ENCODE measurements at places on chromosomes 13 and 19.

GRCh38 chr13:110520431-110521295 lies 40.9 kb downstream of the RAB20 start:
- no peak for DNase-seq

- no peak for DNase-seq
These were observed 422.3 kb downstream of the SPRY2 start for GRCh38 chr13:79918620-79919019.

DNA sequence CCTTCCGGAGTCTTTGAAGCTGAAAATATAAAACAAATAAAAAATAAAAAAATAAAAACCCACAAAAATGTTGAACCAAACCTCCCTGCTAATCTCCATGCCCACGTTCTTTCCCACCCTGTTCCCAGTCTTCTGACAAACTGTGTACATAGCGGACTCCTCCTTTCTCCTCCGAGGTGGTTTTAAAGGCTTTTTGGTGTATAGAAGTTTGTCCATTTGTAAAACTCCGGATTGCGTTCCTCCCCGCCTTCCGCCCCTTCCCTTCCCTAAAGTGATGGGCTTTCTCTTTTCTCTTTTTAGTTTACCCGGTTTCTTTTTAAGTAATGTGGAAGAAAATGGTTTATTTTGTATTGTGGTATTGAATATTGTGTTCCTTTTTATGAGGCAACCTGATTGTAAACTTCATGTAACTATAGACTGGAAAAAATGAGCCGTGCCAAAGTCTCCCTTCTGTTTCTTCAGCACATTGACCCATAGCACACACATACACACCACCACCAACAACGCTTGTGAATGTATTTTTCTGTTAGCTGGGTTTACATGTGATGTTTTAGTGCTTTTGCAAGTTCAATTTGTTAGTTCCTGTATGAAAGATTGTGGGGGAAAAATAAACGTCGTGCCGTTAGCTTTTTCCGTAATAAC lies 4.4 kb downstream of the ZIC2 start:
- DNase-seq, result no peak

DNA sequence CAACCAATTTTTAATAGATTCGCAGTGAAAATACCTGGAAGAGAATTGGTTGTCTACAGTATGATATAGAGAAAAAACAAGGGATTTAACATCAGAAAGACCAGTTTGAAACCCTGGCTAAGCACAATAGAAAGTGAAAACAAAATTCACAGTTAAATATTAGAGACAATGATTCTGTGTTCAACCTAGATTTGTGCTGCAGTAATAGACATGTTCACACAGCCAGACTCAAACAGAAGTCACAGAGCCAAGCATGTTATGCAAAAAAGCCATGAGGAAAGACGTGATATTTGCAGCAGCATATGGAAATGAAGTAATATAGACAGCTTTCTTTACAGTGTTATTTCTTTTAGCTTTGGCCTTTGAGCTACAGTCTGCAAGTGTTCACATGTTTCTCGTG lies 48.1 kb downstream of the SCEL start:
- DNase-seq, result no peak

DNA sequence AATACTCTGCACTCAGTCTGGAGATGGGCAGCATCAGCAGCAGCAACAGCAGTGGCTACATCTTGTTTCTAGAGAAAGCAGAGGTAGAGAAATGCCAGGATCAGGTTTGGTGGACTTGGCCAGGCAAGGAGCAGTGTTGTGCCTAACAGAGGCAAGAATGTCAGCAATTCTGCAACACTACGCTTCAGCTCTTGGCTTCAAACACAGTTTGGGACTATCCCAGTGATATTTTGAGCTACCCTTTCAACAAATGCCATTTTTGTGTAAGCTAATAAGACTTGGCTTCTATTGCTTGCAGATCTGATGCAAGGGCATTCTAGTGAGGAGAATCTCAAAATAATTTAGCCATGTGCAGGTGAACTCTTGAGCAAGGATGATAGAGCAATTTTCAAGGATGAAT lies 271.3 kb downstream of the PCDH20 start:
- no peak for DNase-seq

DNA sequence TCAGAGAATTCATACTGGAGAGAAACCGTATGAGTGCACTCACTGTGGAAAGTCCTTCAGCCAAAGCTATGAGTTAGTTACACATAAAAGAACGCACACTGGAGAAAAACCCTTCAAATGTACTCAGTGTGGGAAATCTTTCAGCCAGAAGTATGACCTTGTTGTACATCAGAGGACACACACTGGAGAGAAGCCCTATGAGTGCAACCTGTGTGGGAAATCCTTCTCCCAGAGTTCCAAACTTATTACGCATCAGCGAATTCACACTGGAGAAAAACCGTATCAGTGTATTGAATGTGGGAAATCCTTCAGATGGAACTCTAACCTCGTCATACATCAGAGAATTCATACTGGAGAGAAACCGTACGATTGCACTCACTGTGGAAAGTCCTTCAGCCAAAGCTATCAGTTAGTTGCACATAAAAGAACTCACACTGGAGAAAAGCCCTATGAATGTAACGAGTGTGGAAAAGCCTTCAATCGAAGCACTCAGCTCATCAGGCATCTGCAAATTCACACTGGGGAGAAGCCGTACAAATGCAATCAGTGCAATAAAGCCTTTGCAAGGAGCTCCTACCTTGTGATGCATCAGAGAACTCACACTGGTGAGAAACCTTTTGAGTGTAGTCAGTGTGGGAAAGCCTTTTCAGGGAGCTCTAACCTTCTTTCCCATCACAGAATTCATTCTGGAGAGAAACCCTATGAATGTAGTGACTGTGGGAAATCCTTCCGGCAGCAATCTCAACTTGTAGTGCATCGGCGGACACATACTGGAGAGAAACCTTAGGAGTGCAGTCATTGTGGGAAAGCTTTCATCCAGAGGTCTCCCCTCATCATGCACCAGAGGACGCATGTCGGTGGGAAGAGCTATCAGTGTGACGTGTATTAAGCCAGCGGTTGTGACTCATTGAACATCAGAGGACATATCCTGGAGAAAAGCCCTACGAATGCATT lies 16.5 kb upstream of the ZNF8 start:
- no peak for DNase-seq

DNA sequence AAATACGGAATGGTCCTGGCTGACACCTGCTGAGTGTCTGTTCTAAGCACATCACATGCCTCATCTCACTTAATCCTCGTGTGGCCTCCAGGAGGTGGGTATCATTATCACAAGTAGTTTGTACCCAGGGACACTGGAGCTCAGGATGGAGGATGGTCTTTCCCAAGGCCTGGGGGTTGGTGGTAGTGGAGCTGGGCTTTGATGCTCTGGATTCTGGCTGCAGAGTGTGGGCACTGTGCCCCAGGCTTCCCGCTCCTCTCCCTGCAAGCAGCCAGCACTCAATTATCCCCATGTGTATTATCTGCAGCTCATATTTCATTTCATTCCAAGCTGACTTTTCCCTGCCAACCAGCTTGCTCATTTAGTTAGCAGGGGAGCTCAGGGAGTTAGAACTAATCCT lies 52.1 kb downstream of the SIAH3 start:
- no peak for DNase-seq

GRCh38 chr13:38086721-38087120 lies 217.1 kb upstream of the TRPC4 start:
- DNase-seq, result no peak

- DNase-seq, result no peak
These were observed 12.2 kb downstream of the GTF2F2 start for GRCh38 chr13:45132369-45133064.

DNA sequence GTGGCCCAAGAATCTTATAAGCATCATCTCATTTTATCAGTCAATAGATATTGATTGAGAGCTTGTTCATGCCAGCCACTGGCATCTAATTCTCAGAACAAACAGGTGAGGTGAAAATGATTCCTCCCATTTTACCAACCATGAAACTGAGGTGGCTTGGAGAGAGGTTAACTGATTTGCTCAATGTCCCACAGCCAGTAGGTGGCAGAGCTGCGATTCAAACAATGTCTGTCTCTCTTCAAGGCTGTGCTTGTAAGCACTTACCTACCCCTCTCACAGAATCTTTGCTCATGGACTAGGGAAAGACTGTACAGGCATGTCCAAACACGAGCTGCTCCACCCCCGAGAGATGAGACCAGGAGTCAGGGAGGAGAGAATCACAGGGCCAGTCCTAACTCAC lies 21.5 kb upstream of the GSX1 start:
- no peak for DNase-seq

DNA sequence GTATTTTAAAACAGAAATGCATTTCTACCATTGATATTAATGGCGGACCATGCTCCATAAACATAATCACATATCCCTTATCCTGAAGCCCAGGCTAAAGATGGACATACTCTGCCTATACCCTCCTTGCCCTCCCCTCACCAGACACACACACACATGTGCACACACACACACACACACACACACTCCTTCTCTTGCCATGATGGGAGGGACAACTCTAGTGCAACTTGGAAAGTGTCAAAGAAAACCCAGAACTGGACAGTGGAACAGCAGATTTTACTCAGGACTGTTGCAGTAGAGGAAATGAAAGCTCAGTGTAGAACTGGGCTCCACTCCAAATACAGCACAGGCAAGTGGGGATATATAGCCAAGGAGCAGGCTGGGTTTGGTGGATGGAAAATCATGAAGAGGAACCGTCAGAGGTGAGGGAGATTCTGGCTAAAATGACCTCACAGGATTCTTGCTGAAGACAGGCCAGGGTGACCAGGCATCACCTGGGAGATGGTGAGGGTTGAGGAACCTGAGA lies 40.8 kb downstream of the TNFRSF19 start:
- DNase-seq, result no peak

GRCh38 chr19:4547303-4548237 lies 7.7 kb upstream of the LRG1 start:
- no peak for DNase-seq

DNA sequence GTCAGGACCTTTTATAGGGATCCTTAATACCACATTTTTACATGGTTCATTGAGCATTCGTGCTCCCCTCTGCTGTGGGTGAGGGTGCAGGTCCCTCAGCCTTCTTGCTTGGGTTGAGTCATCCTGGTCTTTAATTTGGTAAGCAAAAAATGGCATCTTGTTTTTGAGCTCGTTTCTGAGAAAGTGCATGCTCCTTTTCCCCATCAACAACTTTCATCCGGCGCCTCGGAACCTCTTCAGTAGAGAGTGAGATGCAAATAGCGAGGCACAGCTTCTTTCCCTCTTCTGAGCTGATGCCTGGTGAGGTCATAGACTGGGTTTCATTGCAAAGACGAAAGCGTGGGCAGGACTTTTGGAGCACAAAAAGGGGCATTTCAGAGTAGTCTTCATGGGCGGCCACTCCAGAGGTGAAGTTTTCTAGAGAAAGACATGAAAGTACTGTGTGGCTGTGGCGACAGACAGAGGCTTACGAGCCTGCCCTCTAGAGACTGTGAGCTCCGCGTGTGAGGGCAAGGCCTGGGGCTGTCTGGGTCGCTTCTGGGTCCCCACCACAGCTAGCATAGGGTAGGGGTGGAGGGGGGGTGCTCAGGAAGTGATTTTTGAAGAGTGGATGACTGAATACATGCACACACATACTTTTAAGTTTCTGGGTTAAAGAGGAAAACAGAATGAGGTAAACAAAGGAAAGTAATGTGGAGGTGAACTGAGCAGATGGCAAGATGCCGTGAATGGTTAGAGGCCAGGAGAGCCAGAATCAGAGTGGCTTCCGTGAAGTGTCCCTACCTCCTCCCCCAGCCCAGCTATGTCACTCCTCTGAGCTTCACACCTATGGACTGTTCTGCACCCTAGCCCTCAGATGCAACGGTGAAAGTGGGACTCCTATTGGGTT lies 44.3 kb downstream of the BBC3 start:
- DNase-seq, result no peak

GRCh38 chr13:93853912-93854311 lies 625.6 kb downstream of the DCT start:
- DNase-seq, result no peak

DNA sequence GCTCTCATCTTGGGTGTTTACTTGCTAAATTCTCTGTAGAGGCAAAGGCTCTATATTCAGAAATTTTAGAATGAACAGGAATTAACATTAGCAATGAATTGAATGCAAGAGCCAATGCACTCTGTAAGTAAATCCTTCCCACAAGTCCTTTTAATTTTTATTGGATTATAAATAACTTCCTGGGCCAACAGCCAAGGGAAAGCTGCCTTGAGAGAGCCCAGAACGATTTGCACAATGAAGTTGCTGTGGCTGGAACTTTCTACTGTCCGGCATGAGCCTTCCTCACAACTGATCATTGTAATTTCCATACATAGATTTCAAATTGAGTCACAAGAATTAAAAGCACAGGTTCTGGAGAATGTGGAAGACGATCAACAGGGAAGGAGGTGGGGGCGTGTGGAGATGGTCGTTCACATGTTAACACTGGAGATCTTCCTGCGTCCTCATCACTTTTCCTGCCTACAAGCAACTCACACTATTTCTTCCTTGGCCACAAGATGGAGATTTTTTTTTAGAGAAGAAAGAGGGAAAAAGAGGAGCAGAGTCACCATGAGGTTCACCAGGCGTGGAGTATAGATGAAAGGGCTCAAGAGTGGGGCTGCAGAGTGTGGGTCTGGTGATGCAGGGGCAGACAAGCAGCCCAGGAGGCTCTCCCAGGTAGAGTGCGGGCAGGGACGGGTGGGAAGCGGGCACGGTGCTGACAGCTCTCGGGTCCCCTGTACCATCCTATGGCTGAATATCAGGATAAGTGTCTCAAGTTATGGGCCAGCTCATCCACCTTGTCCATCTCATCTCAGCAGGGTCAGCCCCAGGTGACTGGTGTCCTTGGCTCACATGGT lies 110.7 kb downstream of the SOX1 start:
- DNase-seq, result no peak

DNA sequence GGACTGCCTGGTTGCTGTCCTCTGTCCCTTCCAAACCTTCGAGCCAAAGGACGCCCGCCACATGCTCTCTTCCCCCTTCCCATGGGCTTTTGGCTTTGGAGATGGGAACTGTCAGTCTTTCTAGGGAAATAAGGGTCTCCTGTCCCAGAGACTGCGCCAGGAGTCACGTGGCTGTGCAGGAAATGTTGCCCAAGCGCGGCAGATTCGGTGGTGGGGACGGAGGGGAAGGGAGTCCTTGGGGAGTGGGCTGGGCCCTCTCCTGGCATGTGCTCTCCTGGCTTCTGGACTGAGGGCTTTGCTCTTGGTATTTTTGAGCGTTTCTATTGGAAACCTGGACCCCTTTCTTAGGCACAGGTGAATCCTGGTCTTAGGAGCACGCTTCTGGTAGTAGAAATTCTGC lies 103.2 kb downstream of the KDM4B start:
- DNase-seq, result no peak

Measured in fibroblast of skin of left quadriceps (primary cell).